Activated T-cell treated with anti-CD3 and anti-CD28 coated beads for 1 hour (primary cell): ENCODE measurements at places on chromosomes 5 and 9.

DNA sequence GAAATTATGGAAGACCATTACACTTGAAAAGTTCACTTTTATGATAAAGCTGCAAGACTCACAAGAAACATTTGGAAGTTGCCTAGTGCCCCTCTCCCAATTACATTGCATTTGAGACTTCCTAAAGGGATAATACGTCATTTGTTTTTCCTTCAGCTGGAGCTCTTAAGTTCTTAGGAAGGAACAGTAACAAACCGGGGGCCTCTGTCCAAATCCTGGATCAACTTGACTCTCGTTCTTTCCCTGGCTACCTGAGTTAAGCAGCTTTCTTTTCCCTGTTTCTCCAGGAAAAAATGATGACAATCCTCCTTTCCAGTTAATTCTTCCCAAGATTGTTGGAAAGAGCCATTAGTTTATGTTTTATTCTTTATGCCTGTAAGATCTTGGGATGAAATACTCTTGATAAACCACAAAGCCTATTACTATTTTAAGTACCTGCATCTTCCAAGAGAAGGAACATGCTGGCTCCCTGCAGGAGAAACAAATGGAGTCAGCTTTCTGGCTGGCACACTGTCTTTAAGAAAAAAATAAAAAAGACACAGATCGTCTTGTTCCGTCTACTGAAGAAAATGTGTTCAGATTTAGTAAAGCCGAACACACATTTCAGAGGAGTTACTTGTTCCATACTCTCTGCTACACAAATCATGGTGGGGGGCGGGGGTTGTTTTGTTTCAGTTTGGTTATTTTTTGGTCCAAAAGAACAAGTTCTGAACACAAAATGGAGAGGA is 297.9 kb downstream of the EFNA5 start:
- DNase-seq = no peak

DNA sequence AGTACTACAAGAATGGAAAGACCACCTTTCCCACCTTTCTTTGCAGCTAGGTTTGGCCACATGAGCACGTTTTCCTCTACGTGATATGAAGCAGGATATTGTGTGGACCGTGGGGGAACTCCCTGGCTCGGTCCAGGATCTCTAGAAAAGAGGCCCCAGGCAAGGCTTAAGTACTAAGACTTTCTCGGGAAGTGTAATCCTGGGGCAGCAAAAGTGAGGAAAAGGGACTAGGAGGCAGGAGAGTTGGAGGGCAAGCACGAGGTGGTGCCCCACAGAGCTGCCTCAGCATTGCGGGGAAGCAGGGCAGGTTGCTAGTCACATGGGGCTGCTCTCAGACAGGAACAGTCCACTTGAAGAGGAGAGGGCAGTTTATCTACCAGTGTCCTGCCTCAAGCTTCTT is 235.1 kb downstream of the GADD45G start:
- no peak for DNase-seq

GRCh38 chr9:13190040-13190439 is 89.5 kb downstream of the MPDZ start:
- no peak for DNase-seq

- no peak for DNase-seq
These were observed 37.7 kb upstream of the CSNK1G3 start for GRCh38 chr5:123474228-123474627.

DNA sequence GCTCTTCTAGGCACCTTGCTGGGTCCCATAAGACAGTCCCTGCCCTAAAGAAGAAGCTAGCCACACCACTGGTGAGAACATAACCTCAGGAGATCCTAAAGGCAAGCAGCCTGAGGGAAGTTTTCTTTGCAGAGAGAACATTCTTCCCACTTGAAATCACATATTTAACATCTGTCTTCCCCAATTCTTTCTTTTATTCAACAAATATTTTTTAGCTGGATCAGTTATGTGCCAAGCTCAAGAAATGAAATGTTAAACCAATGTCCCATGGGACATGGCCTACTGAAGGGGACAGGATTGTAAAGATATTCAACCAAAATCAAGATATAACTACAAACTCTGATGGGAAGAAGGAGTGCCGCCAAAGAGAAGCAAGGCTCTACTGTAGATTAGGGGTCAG is 36.5 kb downstream of the FOXI1 start:
- no peak for DNase-seq

DNA sequence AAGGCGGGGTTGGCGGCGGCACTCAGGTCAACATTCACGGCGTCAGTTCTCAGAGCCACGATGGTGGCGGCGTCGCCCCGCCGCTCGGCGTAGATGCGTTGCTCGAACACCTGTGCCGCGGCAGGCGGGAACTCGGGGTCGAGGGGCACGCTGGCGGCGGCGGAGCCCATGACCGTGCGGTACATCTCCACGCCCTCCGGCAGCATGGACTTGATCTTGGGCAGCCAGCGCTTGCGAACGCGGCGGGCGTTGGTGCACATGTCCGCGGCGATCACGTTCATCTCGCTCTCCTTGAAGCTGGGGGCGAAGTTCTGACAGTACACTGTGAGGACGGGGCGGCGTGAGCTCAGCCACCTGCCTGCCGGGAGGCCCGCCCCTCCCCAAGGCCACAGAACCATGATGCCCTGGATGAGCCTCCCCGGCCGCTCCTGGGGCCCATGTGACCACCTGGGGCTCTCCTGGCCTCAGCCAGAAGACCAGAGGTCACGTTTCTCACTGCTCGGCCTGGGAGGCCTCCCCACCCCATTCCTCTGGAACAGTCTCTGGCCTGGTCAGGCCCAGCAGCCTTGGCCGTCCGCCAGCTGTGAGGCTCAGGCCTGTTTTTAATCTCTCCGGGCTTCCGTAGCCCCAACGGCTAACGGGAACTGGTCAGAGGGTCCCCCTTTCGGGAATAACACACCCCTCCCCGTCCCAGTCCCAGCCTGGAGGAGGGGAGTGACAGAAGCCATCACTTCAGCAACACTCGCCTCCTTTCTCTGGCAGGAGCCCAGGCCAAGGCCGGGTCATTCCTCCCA is 50.7 kb upstream of the UBAC1 start:
- DNase-seq = no peak
